ENCODE measurements at places on chromosomes 4 and X.

- no peak for DNase-seq
These were observed 90.2 kb upstream of the PDLIM3 start for GRCh38 chr4:185625503-185625902.

- no peak for DNase-seq
These were observed 42.2 kb downstream of the SMIM10L2A start for GRCh38 chrX:135463937-135464336.

DNA sequence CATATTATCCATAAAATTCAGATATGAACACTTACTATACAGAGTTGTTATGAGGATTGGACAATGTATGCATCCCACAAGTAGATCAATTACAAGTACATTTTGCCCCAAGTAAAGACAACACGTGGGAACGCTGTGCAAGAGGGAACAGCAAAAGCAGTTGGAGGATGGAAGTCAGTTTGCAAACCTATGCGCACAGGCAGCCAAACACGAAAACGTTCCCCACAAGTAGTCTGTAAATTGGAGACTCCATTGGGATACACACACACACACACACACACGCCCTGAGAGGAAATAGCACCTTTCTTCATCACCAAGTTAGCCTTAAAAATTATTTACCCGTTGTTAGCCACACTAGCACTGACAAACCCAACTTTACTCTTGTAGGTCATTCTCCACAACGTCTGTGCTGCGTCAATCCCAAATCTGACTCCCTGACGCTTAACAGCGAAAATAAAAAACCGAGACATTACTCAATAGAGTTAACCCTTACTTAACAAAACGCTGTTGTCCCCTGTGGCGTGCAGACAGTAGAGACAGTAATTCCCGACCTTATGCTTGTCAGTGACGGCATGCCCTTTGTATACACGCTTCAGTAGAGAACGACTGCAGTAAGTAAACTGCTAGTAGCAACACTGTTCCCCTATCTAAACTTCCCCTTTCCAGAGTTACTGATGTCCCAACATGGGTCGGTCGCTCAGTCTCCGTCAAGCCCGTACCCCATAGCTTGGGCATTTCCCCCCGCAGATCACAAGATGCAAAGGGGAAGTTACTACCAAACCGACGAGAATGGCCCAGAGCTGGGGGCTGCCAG is 730 bp downstream of the MANBA start:
- no peak for DNase-seq

GRCh38 chr4:7761720-7762119 is 177.9 kb downstream of the AFAP1 start:
- DNase-seq: peak; percentile 83

DNA sequence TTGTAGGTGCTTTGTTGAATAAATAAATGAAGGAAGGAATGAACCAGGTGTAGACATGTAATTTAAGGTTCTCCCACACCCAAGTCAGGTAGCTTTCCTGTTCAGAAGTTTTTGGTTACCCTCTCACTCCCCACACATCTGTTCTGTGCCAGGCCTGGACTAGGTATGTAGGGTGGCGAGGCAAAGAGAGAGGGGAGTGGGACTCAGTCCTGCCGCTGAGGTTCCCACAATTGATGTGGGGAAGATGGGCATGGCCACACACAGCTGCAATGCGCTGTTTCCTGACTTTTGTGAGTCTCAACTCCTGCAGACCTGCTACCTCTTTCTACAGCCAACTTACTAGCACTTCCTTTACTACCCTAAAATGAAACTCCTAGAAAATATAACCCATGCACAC is 88.9 kb downstream of the RTL5 start:
- DNase-seq: no peak

DNA sequence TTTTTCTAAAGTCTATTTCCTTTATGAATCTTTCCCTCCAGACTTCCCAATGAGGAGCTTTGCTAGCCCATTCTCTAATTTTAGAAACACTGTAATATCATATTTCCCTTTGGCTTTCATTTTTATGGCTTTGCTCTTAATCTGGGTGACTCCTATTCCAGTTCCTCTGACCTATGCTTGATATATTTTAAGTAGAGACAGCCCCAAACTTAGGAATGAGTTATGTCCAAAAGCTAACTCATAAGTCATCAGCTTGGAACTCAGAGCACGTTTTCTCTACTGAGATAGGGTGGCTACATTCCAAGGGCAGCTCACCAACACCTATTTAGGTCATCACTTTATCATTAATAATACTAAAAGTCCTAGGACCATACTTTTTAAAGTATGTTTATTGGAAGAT is 77.8 kb downstream of the OR13H1 start:
- DNase-seq: no peak

DNA sequence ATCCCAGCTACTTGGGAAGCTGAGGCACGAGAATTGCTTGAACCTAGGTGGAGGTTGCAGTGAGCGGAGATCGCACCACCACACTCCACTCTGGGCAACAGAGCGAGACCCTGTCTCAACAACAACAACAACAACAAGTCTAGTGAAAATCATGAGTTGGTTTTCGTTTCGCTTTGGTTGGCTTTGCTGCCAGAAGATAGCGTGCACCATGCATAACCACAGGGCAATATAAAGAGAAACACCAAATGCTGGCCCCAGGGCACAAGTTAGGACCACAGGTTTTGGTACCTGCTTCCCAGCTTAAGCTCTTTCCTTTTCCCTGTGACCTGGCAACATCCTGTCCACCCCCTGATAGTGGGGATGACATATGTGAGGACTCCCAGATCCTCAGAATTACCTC is 21.5 kb upstream of the HMGB3 start:
- no peak for DNase-seq

All from lower lobe of right lung (tissue), 2 donors.